Stimulated activated CD4-positive, alpha-beta T cell treated with anti-CD3 and anti-CD28 coated beads, Interleukin-4, amount 100 ng/mL, for 4 hours (primary cell): ENCODE measurements at places on chromosomes 1 and 21.

- DNase-seq, result no peak
Measured at GRCh38 chr1:87278825-87279535, 49.7 kb upstream of the LMO4 start.

DNA sequence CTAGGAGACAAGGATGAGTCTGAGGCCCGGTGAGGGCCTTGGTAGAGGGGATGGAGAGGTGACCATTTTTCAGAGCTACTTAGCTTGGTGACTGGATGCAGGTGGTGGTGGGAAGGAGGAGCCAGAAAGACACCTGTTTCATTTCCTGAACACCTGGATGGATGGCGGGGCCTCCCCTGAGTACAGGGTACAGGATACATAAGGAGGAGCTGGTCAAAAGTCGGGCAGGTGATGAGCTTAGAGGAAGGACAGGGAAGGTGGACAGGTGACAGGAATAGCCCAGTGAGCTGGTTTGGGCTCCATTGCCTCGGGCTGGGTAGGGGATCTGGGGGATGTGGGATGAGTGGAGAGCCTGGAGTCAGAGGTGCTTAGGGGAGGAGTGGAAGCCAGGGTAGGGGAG, 6.3 kb downstream of the FAAH start:
- no peak for DNase-seq

DNA sequence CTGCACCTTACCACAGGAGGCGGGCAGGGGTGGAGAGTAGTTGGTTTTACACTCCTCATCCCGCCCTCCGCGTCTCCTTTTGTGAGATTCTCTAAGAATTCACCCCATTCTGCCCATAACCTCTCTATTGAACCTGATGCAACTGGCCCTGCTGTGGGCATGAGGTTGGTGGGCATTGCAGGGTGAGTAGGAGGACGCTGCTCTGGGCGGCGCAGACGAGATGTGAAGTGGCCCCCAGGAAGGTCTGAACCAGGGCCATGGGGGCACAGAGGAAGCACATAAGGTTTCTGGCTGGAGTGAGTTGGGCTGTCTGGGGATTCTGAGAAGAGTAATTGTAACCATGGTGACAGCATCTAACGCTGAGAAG, 8.8 kb downstream of the PADI1 start:
- no peak for DNase-seq

DNA sequence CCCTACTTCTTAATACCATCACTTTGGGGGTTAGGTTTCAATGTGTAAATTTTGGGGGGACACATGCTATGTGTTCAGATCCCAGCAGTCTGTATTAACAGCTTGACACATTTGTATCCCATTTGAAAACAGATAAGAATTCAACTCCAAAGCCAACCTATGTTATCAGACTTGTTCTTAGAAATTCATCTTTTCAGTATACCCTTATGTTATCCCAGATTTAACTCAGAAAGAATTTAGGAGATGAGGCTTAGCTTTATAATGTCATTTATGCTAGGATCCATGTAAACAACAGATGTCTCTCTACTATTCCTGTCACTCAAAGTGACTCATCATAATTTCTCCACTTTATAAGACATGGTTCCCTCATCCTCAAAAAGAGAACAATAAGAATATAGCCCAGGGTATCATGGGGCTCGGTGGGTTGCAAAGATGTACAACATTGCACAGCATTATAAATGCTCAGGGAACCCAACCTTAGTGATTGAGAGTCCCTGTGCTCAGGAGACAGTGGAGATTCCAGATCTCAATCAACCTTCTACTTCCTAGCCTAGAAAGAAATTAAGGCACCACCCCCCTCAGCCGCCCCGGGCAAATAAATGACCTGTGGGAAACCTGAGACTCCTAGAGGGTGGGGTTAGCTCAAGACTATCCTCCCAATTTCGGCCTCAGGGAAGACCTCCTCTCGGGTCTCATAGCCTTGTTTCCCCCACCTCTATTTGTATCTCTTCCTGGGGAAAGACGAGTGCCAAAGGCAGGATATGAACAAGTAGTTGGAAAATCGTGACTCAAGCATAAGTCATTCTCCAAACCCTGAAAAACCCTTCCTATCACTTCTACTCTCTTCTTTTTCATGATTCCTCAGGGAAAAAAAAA, 265.1 kb upstream of the CAMK1G start:
- no peak for DNase-seq

DNA sequence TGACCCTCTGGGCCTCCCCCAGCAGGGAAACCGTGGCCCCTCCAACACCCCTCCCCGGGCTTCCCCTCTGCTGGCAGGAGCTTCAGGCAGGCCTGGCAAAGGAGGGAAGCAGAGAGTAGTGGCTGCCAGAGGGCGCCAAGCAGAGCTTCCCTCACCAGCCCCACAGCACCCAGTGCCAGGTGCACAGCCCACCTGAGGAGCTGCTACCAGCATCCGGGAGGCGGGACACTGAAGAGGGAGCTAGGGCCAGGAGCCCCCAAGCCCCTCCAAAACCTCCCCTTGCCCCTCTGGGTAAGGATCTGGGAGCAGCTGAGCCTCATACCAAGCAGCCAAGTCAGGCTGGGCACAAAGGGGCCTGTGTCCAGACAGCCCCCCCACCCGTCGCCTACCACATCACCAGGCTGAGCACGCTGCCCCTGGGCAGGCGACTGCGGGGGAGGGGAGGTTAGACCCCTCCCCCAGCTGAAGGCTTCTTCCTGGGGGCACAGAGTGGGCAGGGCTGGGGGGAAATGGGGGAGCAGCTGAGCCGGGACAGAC, 19.6 kb downstream of the CCDC24 start:
- no peak for DNase-seq

DNA sequence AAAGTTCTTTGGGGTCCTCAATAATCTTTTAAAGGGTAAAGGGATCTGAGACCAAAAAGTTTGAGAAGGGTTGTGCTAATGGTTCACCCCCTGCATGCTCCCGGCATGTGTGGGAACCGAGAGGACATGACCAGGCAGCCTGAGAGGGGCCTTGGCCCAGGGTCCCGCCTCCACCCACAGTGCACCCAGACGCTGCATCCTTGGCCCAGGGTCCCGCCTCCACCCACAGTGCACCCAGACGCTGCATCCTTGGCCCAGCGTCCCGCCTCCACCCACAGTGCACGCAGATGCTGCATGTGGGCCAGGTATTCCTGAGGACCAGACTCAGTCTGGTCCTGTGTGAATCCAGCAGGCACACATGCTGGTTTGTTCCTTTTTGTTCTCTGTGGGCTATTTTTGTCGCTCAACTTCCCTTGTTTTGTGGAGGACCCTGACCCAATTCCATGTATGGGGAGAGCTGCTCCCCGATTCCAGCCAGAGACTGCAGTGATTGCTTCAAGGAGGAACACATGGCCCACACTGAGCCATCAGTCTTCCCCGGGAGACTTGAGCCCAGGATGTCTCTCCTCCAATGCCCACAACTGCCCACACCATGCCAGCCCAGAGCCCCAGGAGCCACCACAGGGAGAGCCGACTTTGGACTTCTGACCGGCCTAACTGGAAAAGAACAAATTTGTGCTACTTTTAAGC, 3.5 kb downstream of the NPHP4 start:
- no peak for DNase-seq

GRCh38 chr21:45550522-45551210, 8.4 kb upstream of the SLC19A1 start:
- peak; percentile 32 for DNase-seq

GRCh38 chr1:151326619-151327222, 495 bp downstream of the PI4KB start:
- DNase-seq, result peak; percentile 71

- DNase-seq, result no peak
Measured at GRCh38 chr1:167628741-167629515, 1.1 kb upstream of the RCSD1 start.

DNA sequence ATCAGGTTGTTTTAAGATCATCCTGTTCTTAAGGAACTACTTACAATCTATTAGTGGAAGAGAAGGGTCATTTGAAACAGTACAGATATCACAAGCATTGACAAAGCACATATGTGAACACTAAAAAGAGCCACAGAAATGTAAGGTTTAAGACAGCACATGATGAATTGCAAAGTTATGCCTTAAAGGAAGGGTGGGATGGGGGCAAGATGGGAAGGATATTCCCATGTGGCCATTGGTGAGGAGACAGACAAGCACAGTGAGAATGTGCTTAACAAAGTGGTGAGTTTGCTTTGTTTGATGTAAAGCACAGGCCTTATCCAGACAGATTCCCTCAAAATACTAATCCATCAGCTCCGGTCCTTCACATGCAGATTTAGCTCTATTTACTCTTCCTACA, 151.6 kb upstream of the IVNS1ABP start:
- no peak for DNase-seq

- DNase-seq, result no peak
Measured at GRCh38 chr1:234961456-234962339, 166.9 kb downstream of the TOMM20 start.

GRCh38 chr21:26877018-26877417, 31.8 kb upstream of the ADAMTS1 start:
- no peak for DNase-seq

- DNase-seq, result no peak
Measured at GRCh38 chr1:245213066-245213831, 58.5 kb downstream of the KIF26B start.

- no peak for DNase-seq
Measured at GRCh38 chr1:174448974-174449373, 1.2 kb downstream of the GPR52 start.

DNA sequence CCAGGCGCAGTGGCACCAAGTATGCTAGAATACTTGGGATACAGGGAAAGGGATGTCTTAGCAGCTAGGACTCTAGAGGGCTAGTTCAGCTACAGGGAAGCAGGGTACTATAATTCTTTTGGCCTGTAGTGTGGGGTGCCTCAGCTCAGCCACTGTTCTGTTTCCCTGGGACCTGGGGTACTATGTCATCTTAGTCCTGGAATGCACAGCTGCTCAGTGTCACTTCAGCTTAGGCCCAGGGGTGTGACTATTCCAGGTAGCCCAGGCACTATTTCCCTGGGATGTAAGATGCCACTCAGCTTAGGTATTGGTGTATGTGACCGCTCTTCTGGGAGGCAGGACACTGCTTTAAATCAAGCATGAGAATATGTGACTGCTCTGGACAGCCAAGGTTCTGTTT, 34.1 kb downstream of the RGSL1 start:
- no peak for DNase-seq

DNA sequence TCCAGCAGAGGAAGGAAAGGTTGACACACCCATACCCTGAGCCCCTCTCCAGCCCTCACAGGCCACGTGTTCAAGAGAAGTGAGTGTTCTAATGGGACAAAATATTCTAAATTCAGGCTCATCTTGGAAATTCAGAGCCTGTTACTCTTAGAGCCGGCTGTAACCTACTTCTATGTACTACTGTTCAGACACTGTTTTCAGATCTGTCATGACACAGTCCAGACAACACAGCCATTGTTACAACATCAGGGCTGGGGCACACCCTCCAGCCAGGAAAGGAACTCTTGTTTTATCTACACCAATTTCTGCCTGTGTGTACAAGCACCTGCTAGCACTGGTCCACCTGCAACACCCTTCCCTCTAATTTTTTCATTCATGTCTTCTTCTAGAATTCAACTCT, 145.4 kb upstream of the C8B start:
- no peak for DNase-seq

DNA sequence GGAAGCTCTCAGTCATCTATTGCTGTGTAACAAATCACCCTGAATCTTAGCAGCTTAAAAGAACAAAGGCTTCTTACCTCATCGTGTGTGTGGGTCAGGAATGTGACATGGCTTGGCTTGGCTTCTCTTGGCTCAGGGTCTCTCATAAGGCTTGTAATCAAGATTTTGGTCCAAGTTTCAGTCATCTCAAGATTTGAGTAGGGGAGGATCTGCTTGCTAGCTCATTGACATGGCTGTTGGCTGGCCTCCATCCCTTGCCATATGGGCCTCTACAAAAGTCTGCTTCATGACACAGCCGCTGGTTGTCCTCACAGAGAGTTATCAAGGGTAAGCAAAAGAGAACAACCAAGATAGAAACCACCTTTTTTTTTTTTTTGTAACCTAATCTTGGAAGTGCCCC, 207.7 kb downstream of the PTPRC start:
- no peak for DNase-seq

DNA sequence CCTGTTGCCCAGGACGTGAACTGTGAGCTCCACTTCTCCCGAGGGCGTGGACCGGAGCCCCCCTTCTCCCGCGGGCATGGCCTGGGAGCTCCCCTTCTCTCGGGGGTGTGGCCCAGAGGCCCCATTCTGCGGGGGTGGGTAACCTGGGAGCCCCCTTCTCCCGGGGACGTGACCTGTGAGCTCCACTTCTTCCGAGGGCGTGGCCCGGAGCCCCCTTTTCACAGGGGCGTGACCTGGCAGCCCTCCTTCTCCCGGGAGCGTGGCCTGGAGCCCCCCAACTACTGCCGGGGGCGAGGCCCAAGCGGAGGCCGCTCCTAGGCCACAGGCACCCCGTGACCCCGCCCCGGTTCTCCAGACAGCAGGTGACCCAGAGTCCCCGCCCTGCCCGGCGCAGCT, 320 bp downstream of the C1orf174 start:
- DNase-seq, result peak; percentile 31

DNA sequence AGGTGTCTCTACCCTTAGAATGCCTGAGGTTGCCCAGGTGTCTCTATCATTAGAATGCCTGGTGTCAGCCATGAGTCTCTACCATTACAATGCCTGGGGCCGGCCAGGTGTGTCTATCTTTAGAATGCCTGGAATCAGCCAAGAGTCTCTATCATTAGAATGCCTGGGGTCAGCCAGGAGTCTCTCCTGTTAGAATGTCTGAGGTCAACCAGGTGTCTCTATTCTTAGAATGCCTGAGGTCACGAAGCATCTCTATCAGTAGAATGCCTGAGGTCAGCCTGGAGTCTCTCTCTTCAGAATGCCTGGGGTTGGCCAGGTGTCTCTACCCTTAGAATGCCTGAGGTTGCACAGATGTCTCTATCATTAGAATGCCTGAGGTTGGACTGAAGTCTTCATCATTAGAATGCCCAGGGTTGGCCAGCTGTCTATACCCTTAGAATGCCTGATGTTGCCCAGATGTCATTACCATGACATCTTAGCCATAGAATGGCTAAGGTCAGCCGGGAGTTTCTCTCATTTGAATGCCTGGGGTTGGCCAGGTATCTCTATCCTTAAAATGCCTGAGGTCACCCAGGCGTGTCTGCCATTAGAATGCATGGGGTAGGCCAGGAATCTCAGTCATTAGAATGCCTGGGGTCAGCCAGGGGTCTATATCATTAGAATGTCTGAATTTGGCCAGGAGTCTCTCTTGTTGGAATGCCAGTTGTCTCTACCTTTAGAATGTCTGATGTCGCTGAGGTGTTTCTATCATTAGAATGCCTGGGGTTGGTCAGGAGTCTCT, 44.0 kb downstream of the RNF187 start:
- DNase-seq, result no peak

DNA sequence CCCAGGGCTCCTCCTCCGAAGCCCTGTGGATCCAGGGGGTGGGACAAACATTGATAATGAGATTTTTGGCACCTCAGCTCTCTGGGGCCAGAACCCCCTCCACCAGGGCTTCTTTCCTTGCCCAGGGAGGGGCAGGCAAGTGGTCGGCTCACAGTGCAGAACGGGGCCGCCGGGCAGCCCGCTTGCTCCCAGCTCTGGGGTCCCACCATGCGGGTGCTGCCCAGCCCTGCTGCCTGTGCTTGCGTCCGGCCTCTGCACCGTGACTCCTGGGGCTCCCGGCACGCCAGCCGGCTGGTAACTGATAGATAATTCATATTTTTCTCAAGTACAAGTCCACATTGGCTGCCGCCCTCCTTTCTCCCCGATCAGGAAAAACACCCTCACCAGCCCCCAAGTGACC, 42.0 kb upstream of the CCDC27 start:
- DNase-seq, result no peak

- no peak for DNase-seq
Measured at GRCh38 chr21:45309069-45309986, 21.6 kb upstream of the POFUT2 start.

GRCh38 chr21:45405271-45405818, 380 bp downstream of the COL18A1 start:
- DNase-seq, result peak; percentile 12
